ENCODE measurements at places on chromosomes 5 and 9.
A peak's percentile ranks its signal among the peaks of the same experiment; 100 is the strongest.

- no peak for DNase-seq
Measured at GRCh38 chr5:168836603-168837231, 257.5 kb upstream of the PANK3 start.

- no peak for DNase-seq
Measured at GRCh38 chr9:14932231-14932630, 22.0 kb upstream of the FREM1 start.

DNA sequence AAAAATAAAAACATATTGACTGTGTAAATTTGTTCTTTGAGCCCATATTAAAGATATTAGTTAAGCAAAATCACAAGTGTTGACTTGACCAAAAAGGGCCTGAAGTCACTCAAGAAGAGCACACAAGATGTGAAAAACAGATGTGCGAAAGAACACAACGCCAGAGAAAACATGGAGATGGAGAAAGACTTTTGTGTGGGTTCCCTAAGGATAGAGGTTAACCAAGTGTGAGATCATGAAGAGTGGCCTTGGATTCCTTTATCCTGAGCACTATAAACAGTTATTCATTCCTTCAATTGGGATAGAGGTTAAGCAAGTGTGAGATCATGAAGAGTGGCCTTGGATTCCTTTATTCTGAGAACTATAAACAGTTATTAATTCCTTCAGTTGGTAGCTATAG lies 361.8 kb downstream of the CDH18 start:
- no peak for DNase-seq

- DNase-seq = no peak
Measured at GRCh38 chr5:137836997-137837396, 30.7 kb upstream of the MYOT start.

GRCh38 chr5:10866913-10867312 lies 105.9 kb upstream of the DAP start:
- no peak for DNase-seq

GRCh38 chr5:158855510-158855909 lies 244.2 kb downstream of the EBF1 start:
- no peak for DNase-seq

GRCh38 chr9:4921449-4921848 lies 63.6 kb upstream of the JAK2 start:
- no peak for DNase-seq

DNA sequence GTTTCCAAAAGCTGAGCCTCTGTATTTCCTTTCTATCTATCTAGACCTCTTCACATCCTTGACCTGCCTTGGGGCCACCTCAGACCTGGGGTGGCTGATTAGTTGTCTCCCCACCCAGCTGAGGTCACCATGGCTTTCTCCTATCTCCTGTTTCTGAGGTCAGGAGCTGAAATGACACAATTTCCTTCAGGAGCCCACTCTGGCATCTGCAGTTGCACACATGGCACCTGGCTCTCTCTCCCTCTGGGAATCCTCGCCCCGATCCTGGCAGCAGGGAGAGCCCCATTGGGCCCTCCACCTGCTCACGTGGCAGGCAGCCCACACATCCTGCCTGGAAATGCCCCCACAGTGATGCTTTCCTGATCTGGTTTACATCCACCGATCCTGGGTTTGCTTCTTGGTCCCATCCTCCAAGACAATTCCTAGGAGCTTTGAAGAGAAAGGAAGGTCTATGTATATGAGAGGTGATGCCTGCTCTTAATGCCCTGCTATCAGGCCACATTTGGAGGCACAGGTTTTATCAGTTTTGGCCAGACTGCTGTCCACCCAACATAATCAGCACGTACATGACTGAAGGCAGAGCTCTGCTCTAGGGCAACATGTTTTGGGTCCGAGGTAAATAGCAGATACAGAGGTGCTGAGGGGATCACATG lies 53.7 kb downstream of the MARCHF3 start:
- no peak for DNase-seq

GRCh38 chr9:14585730-14586473 lies 107.3 kb downstream of the ZDHHC21 start:
- peak; percentile 5 for DNase-seq

GRCh38 chr9:128921881-128922763 lies 1.3 kb downstream of the PHYHD1 start:
- no peak for DNase-seq

DNA sequence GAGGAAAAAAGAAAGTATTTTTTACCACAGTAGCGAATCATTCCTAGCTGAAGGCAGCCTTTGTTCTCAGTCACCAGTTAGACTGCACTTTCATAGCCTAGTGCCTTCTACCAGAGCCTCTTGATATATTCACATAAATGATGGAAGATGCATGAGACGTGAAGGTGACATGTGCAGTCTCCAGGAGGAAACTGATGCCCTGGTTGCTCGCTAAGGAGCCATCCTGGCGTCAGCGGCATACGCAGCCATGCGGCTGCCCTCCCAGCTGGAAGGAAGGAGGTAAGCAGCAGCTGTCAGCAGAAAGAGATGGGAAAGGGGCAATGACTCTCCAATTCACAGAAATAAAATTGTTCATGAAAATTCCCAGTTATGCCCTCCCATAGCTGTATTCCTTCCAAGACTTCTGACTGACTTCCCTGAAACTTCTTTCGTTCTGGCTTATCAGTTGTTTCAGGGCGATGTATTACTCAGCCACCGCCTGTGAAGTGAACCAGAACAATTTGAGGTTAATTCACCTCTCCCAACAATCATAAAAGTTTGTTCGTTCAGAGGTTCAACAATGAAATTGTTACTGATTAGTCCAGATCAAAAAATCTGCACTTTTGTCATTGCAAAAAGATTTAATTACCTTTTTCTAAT lies 331.2 kb downstream of the NR2F1-AS1 start:
- DNase-seq = no peak

GRCh38 chr9:130311408-130312140 lies 46.0 kb downstream of the HMCN2 start:
- no peak for DNase-seq

DNA sequence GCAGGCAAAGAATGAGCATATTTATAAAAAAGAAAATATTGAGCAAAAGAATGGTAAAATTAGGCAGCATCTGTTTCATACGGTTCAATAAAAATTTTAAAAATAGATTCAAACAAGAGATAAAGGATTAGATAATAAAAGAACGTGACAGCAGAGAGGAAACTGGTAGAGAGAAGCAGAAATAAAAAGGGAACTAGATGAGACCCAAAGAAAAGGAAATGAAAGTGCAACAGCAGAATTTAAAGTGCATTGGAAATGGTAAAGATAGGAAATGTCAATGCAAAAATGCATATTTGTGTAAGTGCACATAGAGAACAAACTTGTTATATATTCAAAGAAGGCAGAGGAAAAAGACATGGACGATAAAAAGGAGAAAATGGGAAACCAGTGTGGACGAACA lies 70.2 kb downstream of the SUSD1 start:
- DNase-seq = no peak

- DNase-seq = no peak
Measured at GRCh38 chr9:127422787-127423186, 1.4 kb upstream of the ZNF79 start.

DNA sequence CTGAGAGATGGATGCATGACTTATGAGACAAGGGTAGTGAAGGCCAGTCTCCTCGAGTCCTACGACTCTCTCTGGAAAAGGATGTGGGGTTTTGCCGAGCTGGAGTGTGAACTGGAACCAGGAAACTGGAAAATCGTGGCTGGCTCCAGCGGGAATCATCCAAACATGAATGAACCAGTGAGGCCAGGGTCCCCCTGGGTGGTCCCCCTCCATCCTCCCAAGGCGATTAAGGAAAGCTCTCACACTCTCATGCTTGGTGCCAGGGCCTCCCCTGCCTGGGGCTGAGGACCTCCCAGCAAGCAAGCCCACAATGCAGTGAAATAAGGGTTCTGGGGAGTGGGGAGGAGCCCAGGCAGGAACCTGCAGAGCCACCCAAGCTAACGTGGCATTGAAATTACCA lies 9.6 kb upstream of the AMBP start:
- DNase-seq = no peak

GRCh38 chr5:143966280-143966679 lies 154.3 kb downstream of the HMHB1 start:
- DNase-seq = no peak

- DNase-seq = no peak
Measured at GRCh38 chr5:56088431-56088949, 93.7 kb upstream of the IL6ST start.

DNA sequence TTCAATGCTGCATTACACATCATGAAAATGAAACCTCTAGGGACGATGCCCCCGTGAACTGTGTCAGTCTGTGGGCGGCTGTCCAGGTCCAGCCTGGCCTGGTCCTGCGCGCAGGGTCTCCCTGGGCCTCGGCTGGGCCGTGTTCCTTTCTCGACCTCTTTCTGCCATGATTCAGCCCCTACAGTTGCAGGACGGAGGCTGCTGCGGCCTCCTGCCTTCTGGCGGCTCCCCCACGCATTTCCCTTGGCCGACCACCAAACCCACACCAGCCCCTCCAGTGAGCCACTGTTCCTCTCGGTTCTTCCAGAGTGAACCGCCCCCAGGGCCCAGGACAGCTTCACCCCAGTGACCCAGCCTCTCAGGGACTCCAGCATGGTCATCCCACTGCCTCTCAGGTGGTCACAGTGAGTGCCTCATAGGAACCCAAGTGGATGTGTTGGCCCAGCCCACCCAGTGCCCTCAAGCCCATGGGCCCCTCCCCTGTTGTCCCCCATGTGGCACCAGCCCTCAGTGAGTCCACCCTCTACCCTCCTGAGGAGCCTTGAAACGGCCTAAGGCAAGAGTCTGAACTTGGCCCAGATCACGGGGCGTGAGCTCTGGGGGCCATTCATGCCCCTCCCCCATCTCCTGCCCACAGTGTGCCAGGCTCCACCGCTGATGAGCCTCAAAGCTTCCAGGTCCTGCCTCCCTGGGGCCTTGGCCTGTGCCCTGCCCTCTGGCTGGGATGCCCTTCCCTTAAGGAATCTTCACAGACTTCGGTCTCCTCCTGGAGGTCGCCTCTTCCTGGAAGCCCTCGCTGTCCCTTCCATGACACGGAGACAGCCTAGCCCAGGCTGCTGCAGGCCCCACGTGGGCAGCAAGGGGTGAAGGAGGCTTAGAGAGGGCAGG lies 10.0 kb upstream of the CLIC3 start:
- no peak for DNase-seq

DNA sequence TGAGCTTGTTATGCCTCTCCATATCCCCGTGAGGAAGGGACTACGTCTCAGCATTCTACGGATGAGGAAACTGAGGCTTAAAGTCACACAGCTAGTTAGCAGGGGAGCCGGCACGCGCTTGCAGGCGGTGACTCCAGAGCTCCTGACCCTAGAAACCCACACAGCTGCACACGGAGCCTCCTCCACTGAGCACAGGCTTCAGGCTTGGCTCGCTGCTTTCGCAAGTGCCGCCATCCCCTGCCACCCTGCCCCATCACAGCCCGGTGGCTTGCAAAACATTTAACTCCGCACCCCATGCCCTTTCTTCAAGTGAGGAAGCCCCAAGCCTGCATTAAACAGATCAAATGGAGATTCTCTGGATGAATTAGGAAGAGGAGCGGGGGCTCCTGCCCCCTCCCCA lies 138.3 kb downstream of the HSD17B3 start:
- no peak for DNase-seq

DNA sequence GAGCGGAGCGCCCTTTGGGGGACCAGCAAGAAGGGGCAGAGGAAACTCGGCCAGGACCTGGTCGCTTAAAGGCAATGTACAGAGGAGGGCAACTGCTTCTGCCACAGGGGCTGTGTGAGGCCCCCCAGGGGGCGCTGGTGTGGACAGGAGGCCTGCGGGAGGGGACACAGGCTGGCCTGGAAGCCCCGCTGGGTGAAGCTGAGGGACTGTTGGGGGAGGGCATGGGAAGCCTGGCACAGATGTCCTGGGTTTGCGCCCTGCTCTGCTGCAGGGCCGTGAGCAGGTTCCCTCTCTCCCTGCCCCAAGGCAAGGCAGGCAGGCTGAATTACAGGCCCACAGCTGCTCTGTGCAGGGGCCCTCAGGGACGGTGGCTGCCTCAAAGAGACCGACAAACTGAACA lies 5.4 kb downstream of the MED22 start:
- no peak for DNase-seq

DNA sequence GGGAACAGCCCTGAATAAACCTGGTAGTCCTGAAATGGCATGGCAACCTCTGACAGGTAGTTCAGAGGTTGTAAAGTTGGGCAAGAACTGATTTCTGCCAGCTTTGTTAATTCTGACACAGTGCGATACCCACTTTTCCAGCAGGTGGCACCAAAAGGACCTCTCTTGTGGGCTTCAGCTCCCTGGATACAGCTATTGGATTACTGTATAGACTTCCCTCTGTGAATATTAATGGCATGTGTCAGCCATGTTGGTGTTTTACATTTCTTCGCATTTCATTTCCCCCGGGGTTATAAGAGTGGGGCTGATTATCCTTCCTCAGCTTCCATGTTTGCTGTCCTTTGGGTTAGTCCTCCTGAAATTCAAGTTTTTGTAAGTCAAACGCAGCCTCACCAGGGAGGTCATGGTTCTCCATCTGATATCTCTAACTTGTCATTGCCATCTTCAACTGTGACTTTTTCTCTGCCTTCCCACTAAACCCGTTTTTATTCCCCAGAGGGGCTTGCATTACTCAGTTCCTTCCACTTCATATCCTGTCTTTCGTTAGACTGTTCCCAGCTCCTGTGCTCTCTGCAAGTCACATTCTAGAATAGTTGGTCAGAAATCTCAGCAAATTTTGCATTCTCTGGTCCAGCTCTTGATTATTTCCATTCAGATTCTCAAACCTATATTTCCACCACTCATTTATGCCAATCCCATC lies 135.6 kb downstream of the LIFR start:
- no peak for DNase-seq

- no peak for DNase-seq
Measured at GRCh38 chr9:95502248-95502647, 14.5 kb downstream of the PTCH1 start.

DNA sequence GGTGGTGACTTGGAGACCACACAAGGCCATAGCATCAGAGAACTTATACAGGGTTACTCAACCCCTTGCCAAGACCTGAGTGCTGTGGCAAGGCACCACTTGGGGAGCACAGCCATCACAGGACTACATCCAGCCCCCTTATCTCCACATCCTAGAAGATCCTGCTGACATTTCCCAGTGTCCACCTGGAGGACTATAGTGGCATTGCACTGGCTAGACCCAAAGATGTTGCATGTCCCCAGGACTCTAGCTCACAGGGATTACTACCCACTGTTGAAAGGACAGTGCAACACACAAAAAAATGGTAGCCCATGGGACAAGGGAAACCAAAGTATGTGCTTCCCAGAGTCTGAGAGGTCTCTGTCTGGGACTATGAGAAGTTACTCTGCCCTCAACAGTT lies 411.1 kb upstream of the NUDT12 start:
- DNase-seq = no peak

DNA sequence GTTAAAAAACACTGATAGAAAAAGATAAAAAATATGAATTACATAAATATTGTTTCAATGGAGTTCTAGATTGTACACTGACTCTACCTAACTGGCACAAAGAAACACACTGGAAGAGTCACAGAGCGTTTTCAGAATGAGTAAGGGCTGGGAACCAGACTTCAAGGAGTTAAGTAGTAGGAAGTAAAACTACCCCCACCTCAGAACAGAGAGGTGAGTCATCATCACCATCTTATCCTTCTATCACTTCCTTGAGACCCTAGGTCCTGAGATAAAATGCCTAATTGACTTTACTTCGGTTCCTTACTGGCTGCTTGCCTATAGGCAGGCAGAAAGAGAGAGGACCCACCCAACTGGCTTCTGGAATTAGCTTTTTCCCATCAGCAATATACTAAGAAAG lies 79.7 kb downstream of the ELAVL2 start:
- no peak for DNase-seq

GRCh38 chr9:110188991-110189390 lies 19.0 kb downstream of the C9orf152 start:
- DNase-seq = no peak

Measured in central memory CD4-positive, alpha-beta T cell (primary cell).